ENCODE measurements at places on chromosomes 11 and 22.

GRCh38 chr11:111992206-111992855 lies 32.9 kb upstream of the DLAT start:
- DNase-seq, result no peak

- peak; percentile 85 for DNase-seq
These were observed 11.8 kb downstream of the TUB start for GRCh38 chr11:8092587-8093424.

DNA sequence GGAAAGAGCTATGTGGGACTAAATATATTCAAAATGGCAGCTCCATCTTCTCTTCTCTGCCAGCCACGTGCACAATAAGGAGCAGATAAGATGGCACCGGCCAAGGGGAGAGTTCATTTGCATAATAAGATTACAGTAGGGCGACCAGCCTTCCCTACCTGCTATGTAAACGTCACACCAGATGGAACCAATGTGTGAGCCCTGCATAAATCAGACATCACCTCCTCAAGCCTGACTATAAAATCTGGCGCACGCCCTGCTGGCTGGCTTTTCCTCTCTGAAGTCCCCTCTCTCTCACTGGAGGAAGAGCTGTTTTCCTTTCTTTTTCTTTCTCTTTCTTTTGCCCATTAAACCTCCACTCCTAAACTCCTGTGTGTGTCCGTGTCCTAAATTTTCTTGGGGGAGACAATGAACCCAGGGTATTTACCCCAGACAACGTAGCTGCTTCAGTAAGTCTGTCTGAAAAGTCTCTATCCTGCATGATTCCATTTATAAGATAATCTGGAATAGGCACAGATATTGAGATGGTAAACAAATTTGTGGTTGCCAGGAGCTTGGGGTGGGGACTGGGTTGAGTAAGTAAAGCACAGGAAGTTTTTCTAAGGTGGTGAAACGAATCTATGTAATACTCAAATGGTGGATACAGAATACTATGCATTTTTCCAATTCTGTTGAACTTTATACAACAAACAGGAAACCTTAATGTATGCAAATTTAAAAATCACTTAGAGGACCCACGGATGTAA lies 670.0 kb upstream of the KIRREL3 start:
- no peak for DNase-seq

GRCh38 chr11:2512431-2513407 lies 67.9 kb downstream of the KCNQ1 start:
- no peak for DNase-seq

- DNase-seq, result peak; percentile 37
These were observed 53.7 kb upstream of the MTMR2 start for GRCh38 chr11:95977534-95978174.

GRCh38 chr11:11960687-11961086 lies 47.7 kb downstream of the DKK3 start:
- DNase-seq, result no peak

DNA sequence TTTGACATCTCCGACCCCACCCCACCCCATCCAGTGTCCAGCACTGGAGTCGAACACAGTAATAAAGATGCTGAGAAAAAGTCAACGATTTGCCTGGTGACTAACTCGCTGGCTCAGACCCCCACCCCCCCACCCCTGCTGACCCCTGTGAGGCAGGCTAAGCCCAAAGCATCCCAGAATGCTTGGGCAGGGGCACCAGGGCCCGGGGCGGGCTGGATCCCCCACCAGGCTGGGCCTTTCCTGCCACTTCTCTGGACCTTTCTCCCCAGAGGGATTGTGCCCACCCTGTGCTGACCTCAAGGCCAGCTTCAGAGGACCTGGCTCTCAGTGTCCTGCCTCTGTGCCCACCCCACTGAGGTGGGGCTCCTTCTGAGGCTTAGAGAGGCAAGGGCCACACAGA lies 1.8 kb downstream of the C11orf86 start:
- no peak for DNase-seq

DNA sequence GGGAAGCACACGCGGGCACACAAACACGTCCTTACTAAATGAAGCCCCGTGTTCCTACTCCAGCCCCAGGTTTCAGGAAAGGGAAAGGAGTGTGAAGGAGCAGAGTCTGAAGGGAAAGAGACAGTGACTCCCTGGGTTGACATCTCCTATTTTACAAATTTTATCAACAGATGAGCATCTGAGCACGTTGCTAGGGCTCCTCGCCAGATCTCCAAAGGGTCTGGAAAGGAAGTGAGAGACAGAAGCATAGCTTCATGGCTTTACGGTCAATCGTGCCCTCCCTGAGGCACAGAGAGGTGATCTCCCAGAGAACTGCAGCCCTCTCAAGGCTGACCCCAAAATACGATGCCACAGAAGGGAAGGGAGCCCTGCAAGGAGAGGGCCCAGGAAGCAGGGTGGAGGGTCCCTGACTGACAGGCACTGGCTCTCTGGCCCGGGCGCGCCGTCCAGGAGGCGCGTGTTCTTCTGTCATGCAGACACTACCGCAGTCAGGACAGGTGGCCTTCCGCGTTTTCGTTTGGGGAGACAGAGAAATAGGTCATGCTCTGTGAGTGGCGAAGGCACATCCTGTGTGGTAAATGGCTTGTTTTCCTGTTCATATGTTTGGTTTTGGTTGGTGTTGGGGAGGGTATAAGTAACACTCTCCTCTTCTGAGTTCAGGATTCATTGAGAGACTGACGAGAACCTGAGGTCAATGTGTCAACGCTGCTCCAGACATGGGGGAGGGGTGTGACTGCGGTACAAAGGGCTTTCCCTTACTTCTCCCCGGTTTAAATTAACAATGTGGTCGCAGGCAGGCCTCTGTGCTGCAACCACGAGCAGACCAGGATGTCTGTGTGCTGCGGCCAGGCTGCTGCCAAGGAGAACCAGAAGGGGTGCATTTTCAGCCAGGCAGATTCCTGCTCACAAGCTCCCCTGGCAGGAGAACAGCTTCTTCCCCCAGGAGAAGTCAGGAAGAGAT lies 813.3 kb downstream of the OPCML start:
- peak; percentile 7 for DNase-seq

DNA sequence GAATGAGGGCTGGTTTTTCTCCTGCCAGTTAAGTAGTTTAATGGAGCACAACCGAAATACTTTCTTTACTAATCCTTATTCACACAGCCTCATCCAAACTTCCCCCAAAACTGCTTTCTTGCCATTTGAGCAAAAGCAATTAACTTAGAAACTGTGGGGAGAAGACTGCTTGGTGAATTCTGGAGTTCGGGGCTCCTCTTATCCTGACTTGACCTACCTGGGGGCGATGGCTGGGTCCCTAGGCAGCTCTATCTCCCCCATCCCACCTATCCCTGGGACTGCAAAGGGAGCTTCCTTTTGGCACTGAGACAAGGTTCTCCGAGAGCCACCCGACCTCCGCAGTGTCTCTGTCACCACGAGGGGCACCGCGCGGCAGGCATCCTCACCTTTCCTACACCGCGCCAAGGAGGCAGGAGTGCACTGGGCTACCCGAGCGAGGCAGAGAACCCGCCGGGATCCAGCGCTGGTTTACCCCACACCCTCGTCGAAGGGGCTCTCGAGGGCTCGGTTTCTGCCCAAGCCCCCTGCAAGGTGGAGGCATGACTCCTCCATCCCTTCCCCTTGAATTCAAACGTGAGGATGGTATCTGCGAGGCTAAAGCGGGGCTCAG lies 759 bp downstream of the DESI1 start:
- DNase-seq, result peak; percentile 53

- no peak for DNase-seq
These were observed 6.5 kb downstream of the RELT start for GRCh38 chr11:73382747-73383146.

- DNase-seq, result no peak
These were observed 85.5 kb downstream of the CDKN1C start for GRCh38 chr11:2799881-2800654.

DNA sequence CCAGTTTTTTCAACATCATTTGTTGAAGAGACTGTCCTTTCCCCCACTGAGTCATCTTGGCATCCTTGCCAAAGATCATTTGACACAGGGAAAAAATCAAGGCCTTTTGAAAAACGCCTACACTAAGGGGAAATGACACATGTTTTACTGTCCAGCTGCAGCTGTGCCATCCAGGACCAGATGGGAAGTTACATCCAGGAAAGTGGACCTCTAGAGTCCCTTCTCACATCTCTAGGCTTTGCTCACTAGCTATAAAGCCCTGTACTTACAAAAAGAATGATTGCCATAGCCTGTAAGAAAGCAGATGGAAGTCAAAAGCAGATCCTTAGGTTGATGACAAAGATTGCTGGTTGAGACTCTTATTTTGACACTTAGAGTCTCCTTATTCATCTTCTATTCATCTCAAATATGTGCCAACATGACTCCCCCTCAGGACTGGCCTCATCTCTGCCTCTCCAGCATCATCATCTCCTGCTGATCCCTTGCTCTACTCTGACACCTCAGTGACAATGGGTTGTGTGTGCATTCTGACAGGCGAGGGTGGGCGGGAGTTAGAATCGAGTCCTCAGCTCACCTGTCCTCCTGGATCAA lies 22.8 kb downstream of the OSBP2 start:
- DNase-seq, result peak; percentile 64

- peak; percentile 62 for DNase-seq
These were observed 118.6 kb downstream of the HIPK3 start for GRCh38 chr11:33375688-33376311.

- no peak for DNase-seq
These were observed 56.5 kb downstream of the FAM76B start for GRCh38 chr11:95732930-95733602.

- DNase-seq, result peak; percentile 77
These were observed 15.9 kb upstream of the GLYATL1 start for GRCh38 chr11:58923300-58923788.

GRCh38 chr11:132122735-132123134 lies 752.3 kb downstream of the NTM start:
- no peak for DNase-seq

GRCh38 chr22:48362721-48363404 lies 1464.8 kb downstream of the BRD1 start:
- no peak for DNase-seq

- DNase-seq, result no peak
These were observed 39.7 kb downstream of the CTSC start for GRCh38 chr11:88297863-88298262.

DNA sequence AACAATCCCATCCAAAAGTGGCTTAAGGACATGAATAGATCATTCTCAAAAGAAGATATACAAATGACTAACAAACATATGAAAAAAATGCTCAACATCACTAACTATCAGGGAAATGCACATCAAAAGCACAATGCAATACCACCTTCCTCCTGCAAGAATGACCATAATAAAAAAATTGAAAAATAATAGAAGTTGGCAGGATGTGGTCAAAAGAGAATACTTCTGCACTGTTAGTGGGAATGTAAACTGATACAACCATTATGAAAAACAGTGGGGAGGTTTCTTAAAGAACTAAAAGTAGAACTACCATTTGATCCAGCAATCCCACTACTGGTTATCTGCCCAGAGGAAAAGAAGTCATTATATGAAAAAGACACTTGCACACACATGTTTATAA lies 77.7 kb upstream of the SC5D start:
- DNase-seq, result no peak

DNA sequence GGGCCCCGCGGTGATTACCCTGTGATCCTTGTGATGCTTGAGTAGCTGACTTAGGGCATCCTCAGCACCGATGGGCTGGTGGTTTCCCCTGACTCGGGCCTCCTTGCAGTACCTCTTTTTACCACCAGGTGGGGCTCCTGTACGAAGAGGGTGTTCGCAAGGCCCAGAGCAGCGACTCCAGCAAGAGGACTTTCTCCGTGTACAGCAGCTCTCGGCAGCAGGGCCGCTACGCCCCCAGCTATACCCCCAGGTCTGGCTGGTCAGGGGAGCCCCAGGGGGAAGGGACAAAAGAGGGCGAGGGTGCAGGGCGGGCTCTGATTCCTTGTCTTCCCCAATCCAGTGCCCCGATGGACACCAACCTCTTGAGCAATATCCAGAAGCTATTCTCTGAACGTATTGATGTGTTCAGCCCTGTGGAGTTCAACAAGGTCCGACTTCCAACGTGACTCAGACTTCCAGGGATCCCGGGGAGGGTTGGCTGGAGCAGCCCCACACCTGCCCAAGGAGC lies 1.3 kb upstream of the TM7SF2 start:
- DNase-seq, result peak; percentile 85
